ENCODE measurements at places on chromosomes 1 and 21.

DNA sequence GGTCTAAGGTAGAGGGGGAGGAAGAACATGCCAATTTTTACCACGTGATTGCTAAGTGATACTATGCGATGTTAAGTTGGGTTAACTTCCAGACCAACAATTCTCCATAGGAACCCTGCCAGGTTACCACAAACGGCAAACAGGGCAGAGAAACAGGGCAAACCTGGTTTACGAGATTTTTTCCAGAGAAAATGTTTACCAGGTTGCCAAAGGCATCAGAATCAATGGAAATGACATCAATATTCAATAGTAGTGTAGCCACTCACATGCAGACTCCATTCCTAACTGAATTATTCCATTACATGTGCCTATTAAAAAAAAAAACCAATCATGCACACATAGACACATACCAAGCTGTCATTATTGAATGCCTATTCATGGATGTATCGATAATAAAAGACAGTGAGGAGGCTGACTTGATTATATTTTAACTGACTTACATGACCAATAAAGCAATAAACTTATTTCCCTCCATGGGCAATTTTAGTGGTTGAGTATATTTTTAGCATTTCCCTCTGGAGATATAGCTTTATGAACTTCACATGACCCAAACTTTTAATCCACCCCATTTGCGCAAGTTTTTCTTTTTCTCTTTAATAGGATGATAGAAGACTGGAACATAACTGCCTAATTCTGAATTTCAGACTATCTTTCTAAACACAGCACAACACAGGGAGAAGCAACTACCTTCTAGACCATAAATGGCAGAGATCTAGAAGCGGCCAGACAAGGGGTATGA lies 40.5 kb upstream of the KCNE1 start:
- DNase-seq = peak; percentile 52

DNA sequence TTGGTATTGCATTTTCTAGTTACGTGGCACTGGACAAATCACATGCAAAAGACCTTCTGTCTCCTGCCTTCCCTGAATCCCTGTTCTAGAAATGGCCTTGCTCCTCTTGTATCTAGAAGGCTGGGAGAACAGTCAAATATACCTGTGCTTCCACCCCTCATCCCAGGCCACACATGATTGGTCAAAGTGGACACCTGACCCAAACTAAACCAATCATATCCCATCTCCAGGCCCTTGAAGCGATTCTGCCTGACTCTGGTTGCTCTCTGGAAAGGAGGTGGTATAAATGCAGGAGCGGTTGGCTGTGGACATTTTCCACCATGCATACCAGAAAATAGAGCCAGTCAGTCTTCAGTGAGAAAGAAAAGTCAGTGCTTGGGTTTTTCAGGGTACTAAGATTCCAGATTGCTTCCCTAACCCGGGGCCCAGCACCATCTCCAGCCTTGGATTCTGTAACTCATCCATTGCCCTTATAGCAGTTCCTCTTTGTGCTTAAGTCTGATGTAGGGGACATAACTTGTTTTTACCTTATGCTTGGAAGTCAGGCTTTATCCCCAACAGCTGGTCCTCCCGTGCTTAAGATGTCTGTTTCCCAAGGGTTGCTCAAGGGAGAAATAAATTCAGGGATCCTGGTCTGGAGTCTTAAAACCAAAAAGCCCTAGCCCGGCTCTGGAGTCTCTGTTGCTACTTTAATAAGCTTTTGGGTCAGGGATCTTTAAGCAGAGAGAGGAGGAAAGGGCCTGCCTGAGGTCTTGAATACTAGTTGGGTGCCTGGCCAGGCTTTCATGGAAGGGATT lies 7.7 kb upstream of the PHC2 start:
- DNase-seq = no peak

DNA sequence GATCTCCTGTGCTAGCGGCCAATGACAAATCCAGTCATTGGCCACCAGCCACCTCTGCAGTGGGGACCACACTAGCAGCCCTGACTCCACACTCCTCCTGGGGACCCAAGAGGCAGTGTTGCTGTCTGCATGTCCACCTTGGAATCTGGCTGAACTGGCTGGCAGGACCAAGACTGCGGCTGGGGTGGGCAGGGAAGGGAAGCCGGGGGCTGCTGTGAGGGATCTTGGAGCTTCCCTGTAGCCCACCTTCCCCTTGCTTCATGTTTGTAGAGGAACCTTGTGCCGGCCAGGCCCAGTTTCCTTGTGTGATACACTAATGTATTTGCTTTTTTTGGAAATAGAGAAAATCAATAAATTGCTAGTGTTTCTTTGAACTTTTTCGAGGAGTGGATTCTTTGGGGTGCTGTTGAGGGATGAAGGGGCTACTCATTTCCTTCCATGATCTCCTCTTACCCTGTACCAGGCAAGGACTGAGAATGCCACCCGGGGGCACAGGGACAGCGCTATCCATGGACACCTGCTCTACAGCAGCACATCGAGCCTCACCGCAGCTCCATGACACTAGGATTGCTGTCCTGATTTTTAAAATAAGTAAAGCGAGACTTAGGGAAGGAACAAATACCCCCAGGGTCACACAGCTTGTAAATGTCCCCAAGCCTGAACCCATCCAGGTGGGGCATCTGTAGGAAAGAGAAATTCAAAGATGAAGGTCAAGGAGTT lies 44.7 kb downstream of the TNNT2 start:
- DNase-seq = no peak

- peak; percentile 27 for DNase-seq
These were observed 153.9 kb upstream of the GORAB start for GRCh38 chr1:170377896-170378634.

- no peak for DNase-seq
These were observed 123.2 kb upstream of the TNFSF4 start for GRCh38 chr1:173330149-173330951.

DNA sequence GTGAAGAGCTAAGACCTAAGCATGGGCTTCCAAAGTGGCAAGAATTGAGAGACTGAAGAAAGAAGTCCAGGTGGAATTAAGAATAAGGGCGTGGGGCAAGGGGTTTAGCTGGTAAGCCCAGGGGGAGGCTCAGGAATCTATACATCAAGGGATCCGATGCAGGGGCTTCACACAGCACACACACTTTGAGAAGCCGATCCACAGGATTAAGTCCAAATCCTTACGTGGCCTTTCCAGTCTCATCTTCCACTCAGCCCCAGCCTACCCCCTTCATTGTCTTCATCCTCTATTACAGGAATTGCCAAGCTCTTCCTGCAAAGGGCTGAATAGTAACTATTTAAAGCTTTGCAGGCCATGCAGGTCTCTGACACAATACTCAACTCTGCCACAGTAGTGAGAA lies 101.3 kb downstream of the TGFBR3 start:
- DNase-seq = no peak

GRCh38 chr1:215793180-215793579 lies 226.1 kb downstream of the KCTD3 start:
- peak; percentile 81 for DNase-seq

DNA sequence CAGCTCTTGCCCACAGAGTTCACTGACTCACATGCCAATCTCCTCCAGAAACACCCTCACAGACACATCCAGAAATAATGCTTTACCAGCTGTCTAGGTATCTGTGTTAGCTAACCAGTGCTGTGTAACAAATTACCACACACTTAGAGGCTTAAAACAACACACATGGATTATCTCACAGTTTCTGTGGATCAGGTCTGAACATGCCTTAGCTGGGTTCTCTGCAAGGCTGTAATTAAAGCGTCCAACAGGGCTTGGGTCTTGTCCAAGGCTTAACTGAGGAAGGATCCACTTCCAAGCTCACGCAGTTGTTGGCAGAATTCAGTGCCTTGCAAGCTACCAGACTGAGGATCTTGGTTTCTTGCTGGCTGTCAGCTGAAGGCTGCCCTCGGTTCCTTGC lies 92.5 kb upstream of the RGS4 start:
- no peak for DNase-seq

DNA sequence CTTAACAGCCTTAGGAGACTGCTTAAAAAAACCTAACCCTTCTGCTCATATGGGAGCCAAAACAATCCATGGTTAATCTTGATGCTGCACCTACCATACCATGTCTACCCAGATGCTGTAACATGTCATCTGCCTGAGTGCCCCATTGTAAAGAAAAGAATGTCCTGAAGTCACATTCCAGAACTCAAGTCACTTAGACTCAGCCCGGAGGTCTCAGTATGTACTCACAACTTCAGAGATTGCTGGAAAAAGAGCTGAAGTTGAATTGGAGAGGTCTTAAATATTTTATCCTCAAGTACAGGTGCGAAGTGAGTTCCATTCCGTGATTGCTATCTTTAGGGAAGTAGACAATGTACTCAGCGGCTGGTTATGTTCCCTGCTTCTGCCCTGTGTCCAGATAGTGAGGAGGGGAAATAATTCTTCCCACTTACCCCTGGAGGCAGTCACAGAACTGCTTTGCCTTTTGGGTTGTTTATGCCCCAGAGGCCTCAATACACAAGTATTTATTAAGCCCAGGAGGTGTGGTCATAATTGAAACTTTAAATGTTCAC lies 57.5 kb upstream of the HOOK1 start:
- DNase-seq = no peak

DNA sequence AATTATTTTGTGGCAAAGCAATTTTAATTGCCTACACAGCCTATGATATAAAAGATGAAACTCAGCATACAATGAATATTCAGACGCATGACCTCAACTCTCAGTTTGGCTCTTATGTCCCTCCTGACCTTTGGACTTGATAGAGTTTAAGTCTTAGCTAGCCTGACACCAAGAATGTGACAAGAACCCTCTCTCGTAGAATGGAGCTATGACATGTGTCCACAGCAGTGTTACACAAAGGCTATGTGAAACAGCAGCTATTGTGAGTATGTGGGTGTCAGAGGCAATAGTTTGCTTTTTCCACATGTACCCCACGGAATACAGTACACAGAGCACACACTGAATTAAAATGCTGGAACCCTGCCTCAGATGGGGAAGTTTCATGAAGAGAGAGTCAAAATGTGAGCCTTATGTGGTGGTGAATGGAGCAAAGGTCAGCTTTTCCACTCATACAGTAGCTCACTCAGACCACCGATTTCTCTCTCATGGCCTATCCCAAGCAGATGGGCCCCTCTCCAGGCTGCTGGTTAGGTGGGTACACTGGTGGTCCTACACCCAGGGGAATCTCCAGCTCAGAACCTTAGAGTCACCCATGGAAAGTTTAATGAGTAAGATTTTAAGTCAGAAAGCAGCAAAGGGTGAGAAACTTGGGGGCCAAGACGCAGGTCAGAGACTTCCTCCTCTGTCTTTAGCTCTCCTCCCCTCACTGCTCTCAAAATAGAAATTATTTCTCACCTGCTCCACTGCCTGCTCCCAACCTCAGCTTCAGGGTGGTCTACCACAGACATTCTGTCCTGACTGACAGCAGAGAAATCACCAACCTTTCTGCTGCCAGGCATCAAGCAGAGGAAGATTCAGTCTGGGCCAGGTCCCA lies 10.1 kb upstream of the XCL2 start:
- DNase-seq = no peak

GRCh38 chr1:7077970-7078369 lies 292.7 kb downstream of the CAMTA1 start:
- no peak for DNase-seq

GRCh38 chr1:32549616-32550015 lies 10.4 kb downstream of the ZBTB8A start:
- no peak for DNase-seq

DNA sequence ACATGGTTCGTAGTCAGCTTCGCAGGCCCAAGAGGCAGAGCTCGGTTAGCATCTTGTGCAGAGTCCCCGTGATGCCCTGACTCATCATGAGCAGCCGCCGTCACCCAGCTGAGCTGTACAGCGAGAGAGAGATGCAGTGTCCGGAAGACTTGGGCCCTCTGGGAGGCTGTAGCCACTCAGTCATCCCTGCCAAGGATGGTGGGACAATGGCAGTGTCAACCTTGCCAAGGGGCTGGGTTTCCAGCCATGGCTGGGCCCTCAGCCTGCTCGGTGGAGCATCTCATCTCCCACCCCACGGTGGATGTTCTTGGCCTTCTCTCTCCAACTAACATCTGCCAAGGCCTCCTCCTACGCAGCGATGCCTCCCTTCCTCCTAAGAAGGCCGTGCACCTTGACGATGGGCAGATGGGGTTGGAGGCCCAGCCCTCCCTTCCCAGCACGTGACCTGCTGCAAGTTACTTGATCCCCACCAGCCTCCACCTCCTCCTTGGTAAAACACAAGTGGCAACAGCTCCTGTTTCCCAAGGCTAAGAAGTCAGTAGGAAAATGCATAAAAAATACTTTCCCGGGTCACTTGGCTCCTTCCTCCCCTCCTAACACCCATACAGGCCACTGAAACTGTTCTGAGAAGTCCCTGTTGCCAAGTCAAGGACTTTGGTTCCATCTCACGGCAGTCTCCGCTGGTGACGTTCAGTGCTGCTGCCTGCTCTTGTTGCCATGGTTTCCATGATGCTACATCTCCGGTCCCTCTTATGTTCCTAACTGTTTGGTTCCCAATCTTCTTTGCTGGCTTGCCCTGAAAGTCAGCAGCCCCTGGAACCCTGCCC lies 384.7 kb upstream of the VAMP3 start:
- no peak for DNase-seq

GRCh38 chr21:30963502-30963901 lies 74.8 kb downstream of the KRTAP19-8 start:
- DNase-seq = no peak

GRCh38 chr1:172288581-172288980 lies 131.9 kb upstream of the C1orf105 start:
- no peak for DNase-seq

GRCh38 chr1:43311521-43311920 lies 10.7 kb downstream of the TIE1 start:
- no peak for DNase-seq

DNA sequence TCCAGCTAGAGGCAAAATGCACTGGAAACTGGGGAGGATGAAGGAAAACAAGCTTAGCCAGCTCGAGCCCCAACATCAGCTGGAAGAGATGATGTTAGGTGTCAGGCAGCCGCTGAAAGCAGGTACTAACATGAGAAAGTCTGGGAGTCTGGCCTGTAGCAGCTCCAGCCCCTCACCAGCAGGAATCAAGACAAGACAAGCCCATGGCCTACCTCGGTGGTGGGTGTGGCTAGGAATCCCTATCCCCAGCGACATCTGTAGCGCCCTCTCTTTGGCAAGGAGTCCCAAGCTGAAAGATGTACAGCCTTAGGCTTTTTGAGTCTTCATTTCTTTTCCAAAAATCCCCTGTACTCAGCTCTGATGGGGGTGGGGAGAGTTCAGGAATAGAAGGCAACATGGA lies 2.6 kb downstream of the DLGAP3 start:
- no peak for DNase-seq

DNA sequence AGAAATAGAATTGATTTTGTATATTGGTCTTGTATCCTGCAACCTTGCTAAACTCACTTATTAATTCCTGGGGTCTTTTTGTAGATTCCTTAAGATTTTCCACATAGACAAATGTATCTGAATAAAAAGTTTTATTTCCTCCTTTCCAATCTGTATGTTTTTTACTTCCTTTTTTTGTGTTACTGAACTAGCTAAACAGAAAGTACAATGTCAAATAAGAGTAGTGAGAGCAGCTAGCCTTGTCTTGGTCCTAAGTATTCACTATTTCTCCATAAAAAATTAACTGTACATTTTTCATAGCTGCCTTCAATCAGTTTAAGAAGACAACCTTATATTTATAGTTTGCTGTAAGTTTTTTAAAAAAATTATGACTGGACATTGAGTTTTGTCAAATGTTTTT lies 74.9 kb downstream of the FASLG start:
- no peak for DNase-seq

All from fibroblast of skin of left quadriceps (primary cell).